ENCODE measurements at places on chromosomes 3 and 15.

GRCh38 chr3:106529738-106530137 is 660.9 kb upstream of the CBLB start:
- no peak for DNase-seq

GRCh38 chr15:79494963-79495755 is 63.0 kb downstream of the MINAR1 start:
- no peak for DNase-seq

- DNase-seq = no peak
These were observed 85.0 kb downstream of the FAM81A start for GRCh38 chr15:59522988-59523461.

GRCh38 chr3:39295184-39295775 is 15.4 kb upstream of the CX3CR1 start:
- DNase-seq = no peak

DNA sequence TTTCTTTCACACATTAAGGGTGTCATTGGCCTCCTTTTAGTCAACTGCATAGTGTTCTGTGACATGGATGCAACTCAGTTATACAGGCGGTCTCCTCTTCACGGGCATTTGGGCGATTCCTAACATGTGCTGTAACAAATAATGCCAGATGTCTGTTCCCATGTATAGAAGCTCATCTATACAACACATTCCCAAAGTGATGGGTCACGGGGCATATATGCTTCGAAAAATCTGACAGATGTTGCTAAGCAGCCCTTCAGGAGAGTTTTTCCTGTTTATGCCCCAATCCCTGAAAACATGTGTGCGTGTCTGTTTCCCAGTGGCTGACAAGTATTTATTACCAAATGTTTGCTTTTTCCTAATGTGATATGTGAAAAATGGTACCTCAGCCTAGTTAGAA is 25.8 kb downstream of the LRRK1 start:
- no peak for DNase-seq

DNA sequence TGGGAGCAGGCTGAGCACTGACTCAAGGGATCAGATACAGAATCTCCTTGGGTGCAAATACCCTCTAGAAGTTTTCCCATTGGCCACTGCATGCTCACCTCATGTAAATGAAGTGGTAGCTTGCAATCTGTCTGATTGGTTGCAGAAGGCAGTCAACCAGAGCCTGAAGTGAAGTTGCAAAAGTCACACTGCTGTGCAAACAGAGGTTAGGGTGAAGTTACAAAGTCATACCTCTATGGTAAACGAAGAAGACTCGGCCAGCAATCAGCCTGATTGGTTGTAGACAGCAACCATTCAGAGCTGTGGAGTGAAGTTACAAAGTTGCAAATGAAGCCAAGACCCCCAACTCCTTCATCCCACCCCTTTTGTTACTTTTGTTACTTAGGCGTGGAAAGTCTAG is 27.1 kb downstream of the STARD9 start:
- no peak for DNase-seq

- DNase-seq = no peak
These were observed 126.7 kb upstream of the GMNC start for GRCh38 chr3:190989218-190989617.

DNA sequence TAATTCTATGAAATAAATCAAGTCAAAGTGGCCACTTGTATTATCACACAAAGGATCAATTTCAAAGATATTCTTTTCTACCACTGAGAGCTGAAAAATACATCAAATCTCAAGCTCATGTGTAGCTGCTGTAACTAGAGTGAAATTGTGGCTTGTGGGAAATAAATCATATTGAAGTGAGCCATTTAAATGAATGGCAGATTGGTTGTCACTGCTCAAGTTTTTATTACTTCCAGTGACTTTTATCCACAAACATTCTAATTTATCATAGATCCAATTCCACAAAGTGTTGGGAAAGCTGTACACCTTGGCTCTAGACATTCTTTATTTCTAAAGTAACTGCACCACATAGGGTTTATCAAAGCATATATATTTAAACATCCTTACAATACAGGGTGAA is 285.4 kb downstream of the CNTN3 start:
- DNase-seq = no peak

- peak; percentile 59 for DNase-seq
These were observed 246.5 kb downstream of the ROBO1 start for GRCh38 chr3:79521221-79521848.

DNA sequence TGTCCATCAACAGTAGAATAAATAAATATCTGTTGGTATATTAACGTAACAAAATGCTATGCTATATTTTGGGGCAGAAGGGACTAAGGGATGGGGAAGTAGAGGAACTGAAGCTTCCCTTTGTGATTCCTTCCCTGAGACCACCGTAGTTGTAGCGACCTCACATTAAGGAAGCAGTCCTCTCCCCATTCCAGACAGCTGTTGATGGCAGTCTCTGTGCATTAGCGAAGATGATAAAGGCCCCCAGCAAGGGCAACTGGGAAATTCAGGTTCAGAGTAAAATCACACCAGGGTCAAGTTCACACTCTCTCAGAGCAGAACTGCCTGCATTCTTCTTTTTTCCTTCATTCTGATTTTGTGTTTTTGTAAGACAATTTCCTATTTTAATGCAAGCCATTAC is 259.0 kb downstream of the MEX3B start:
- no peak for DNase-seq

DNA sequence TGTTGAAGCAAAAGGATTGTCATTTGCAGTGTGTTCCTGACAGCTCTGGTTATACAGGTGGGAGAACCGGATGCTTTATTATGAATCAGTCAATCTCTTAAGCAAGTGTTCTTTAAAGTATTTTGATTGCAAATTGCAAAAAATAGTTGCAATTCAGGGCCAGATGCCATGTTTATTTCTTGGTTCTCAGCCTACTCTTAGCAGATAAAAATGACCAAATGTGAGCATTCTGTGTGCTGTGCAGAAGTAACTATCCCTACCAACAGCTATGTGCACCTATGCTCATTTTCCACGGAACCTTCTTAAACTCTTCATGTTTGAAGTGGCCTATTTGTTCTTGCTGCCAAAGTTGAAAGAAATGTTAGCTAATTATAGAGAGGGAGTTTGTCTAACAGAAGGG is 262.3 kb upstream of the RASGRP1 start:
- no peak for DNase-seq

GRCh38 chr15:75347222-75348033 is 589 bp downstream of the NEIL1 start:
- peak; percentile 35 for DNase-seq

DNA sequence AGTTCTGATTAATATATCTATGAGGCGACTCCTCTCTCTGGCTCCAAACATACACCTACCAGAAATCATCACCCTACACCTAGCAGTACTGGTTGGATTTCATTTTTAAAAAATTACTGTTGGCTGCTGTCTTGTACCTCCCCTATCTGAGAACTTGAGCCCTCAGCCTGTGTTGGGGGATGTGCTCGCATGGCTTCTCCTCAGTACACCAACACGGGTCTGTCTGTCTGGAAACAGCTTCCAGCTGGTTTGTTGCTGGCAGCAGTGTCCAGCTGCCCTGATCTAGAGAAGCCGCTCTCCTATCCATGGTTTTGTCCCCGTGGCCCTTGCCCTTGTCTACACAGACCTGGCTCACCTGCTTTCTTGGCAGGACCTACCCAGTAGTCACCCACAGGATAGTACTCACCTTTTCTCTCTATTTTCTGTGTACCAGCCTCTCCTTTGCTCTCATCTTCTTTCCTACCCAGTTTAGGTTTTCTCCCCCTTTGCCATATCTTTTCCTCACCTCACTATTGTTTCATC is 43.2 kb upstream of the NEDD4 start:
- DNase-seq = no peak

GRCh38 chr15:67228286-67228685 is 26.2 kb downstream of the AAGAB start:
- DNase-seq = no peak
